Motor neuron (in vitro differentiated cells): ENCODE measurements at places on chromosomes 5 and 9. TPM values are rescaled to one million over a fixed set of nuclear protein-coding genes. Genes with fewer than 3 reads are reported as not detected.

The BASP1 gene
- total RNA-seq, result 228 and 247 TPM in 2 replicates

The HAPLN1 gene
- 0.04 and 0.09 TPM in 2 replicates for total RNA-seq

The WDR31 gene
- 2.6 and 2.8 TPM in 2 replicates for total RNA-seq

The SLCO6A1 gene
- total RNA-seq, result 1.4 and 1.7 TPM in 2 replicates

The NR5A1 gene
- total RNA-seq, result 0.05 and 0.13 TPM in 2 replicates

The CCDC127 gene
- 5.9 and 6.4 TPM in 2 replicates for total RNA-seq

The CCDC192 gene
- 0.38 and 0.41 TPM in 2 replicates for total RNA-seq

The DMRT2 gene
- total RNA-seq, result 0.20 and 0.27 TPM in 2 replicates

The KCNN2 gene
- total RNA-seq, result 1.8 TPM in 2 replicates

The CLTB gene
- total RNA-seq, result 237 and 245 TPM in 2 replicates

The ROR2 gene
- 1.9 and 3.0 TPM in 2 replicates for total RNA-seq

The PCDHA9 gene
- total RNA-seq, result 0.40 and 1.5 TPM in 2 replicates

The TMOD1 gene
- total RNA-seq, result 0.15 and 0.48 TPM in 2 replicates

The ORM1 gene
- not detected in 2 replicates for total RNA-seq

The ALAD gene
- total RNA-seq, result 20.1 and 21.9 TPM in 2 replicates

The ANKRD18A gene
- total RNA-seq, result 6.5 and 11.7 TPM in 2 replicates

The PHF24 gene
- total RNA-seq, result 17.7 and 21.3 TPM in 2 replicates

The SOHLH1 gene
- 0.16 TPM in 1 of 2 replicates, not detected in the other for total RNA-seq

The MSANTD3 gene
- total RNA-seq, result 31.7 and 33.8 TPM in 2 replicates

The SLC30A5 gene
- total RNA-seq, result 35.9 and 40.6 TPM in 2 replicates

The SHROOM1 gene
- total RNA-seq, result 0.76 and 1.5 TPM in 2 replicates

The OR1J2 gene
- not detected in 2 replicates for total RNA-seq

The SPATA31E1 gene
- 0.73 and 0.76 TPM in 2 replicates for total RNA-seq

The LURAP1L gene
- 16.1 and 17.1 TPM in 2 replicates for total RNA-seq

The CERCAM gene
- total RNA-seq, result 18.0 and 20.0 TPM in 2 replicates

The FAM153A gene
- 0.31 and 1.1 TPM in 2 replicates for total RNA-seq

The ITGA2 gene
- 0.66 and 0.75 TPM in 2 replicates for total RNA-seq

The CENPK gene
- total RNA-seq, result 18.9 and 20.5 TPM in 2 replicates

The IRX1 gene
- total RNA-seq, result 20.1 and 21.0 TPM in 2 replicates

The POLE3 gene
- 58.1 and 58.7 TPM in 2 replicates for total RNA-seq

The LCN9 gene
- total RNA-seq, result 0.63 and 0.81 TPM in 2 replicates

The CYFIP2 gene
- 55.2 and 58.5 TPM in 2 replicates for total RNA-seq

The TTC23L gene
- 2.0 and 2.3 TPM in 2 replicates for total RNA-seq

The SLC28A3 gene
- total RNA-seq, result not detected in 2 replicates

The PCDHB12 gene
- 3.8 TPM in 2 replicates for total RNA-seq

The RETREG1 gene
- total RNA-seq, result 9.0 and 9.6 TPM in 2 replicates

The RANBP3L gene
- total RNA-seq, result 0.49 and 0.52 TPM in 2 replicates

The NUTM2G gene
- total RNA-seq, result 0.54 and 0.61 TPM in 2 replicates

The SPAG8 gene
- total RNA-seq, result 1.5 and 1.8 TPM in 2 replicates

The PCDHB5 gene
- total RNA-seq, result 0.65 and 0.75 TPM in 2 replicates

The SPATA31A3 gene
- 0.10 and 0.19 TPM in 2 replicates for total RNA-seq

The TSLP gene
- 0.37 and 0.78 TPM in 2 replicates for total RNA-seq

The ZNF366 gene
- total RNA-seq, result 0.15 TPM in 1 of 2 replicates, not detected in the other

The ANXA2R gene
- 4.5 and 5.4 TPM in 2 replicates for total RNA-seq

The ASPN gene
- total RNA-seq, result 25.0 and 30.8 TPM in 2 replicates

The SLC6A19 gene
- total RNA-seq, result 0.10 and 0.11 TPM in 2 replicates

The ZNF883 gene
- total RNA-seq, result 1.3 and 2.7 TPM in 2 replicates

The HTR4 gene
- total RNA-seq, result 0.13 and 0.32 TPM in 2 replicates

The MARCHF6 gene
- 155 and 172 TPM in 2 replicates for total RNA-seq

The FRRS1L gene
- 18.9 and 22.3 TPM in 2 replicates for total RNA-seq

The DPYSL3 gene
- total RNA-seq, result 696 and 708 TPM in 2 replicates

The FCN2 gene
- total RNA-seq, result not detected in 2 replicates

The GRPEL2 gene
- total RNA-seq, result 20.0 and 20.8 TPM in 2 replicates

The SMC5 gene
- total RNA-seq, result 30.7 and 33.5 TPM in 2 replicates
